ENCODE measurements at places on chromosomes 6 and 20. TPM values are rescaled to one million over a fixed set of nuclear protein-coding genes. Genes with fewer than 3 reads are reported as not detected.

BPIFA3 gene
- 7.7 TPM for total RNA-seq

MAP3K5 gene
- total RNA-seq, result 65.7 TPM

PRRT1 gene
- 0.64 TPM for total RNA-seq

VIP gene
- not detected for total RNA-seq

VSTM2L gene
- total RNA-seq, result 69.5 TPM

DPPA5 gene
- total RNA-seq, result 4.1 TPM

NOTCH4 gene
- total RNA-seq, result 14.6 TPM

BFSP1 gene
- 0.27 TPM for total RNA-seq

HSPA1B gene
- 360 TPM for total RNA-seq

GGTLC1 gene
- not detected for total RNA-seq

TP53TG5 gene
- total RNA-seq, result not detected

ECT2L gene
- not detected for total RNA-seq

BTNL2 gene
- total RNA-seq, result not detected

TFAP2D gene
- total RNA-seq, result not detected

ANGPT4 gene
- total RNA-seq, result 1.2 TPM

KCNK15 gene
- 16.1 TPM for total RNA-seq

DNA sequence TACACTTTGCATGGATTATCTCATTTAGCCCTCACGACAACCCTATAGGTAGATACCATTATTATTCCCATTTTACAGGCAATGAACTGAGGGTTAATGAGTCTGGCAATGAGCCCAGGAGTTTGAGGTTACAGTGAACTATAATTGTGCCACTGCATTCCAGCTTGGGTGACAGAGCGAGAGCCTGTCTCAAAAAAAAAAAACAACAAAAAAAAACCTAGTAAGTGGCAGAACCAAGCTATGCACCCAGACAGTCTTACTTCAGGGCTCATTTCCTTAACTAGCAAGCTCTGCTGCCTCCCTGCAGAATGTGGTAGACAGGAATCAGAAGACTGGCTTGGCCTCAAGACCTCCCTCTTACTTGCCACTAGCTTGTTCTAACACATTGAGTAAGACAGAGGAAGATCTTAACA, 71.9 kb upstream of the RREB1 start:
- DNase-seq, result no peak

DNA sequence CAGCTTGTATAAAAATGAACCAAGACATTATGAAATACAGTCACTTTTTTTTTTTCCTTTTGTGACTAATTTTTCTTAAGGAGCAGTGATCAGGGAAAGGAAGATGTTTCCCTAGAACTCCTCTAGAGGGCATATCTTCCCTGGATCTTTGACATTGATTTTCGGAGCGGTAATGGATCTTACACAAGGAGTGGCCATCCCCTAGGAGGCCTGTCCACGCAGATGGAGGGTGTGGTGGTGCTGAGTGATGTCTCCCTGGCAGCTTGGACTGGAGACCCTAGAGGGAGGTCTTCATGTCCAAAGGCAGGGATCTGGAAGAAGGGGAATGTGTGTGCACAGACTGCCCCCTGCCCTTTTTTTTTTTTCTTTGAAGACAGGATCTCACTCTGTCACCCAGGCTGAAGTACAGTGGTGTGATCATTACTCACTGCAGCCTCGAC, 7.0 kb upstream of the KIFC1 start:
- DNase-seq, result no peak

DNA sequence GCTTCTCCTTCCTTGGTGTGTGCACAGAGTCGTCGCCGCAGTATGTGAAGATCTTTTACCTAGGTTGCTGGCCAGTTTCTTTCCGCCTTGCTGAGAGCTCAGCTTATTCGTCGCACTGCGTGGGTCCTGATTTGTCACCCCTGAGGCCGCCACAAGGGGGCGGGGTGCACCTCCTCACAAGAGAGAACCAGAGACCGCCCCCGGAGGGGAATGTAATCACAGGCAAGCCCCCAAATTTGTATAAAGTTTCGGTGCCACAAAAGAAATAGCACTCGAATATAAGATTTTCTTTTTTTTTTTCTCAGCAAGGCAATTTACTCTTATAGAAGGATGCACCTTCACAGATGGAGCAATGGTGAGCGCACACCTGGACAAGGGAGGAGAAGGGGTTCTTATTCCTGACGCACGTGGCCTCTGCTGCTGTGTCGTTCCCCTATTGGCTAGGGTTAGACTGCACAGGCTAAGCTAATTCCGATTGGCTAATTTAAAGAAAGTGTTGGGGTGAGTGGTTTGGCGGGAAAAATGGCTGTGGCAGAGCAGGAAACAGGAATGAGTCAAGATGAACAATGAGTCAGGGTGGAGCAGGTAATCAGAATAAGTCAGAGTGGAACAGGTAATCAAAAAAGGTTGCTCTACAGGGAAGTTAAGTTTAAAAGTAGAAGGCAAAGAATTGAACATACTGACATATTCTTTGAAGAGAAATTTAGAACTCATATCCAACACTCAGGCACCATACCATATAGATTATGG, 19.5 kb downstream of the NCOA3 start:
- no peak for DNase-seq

DNA sequence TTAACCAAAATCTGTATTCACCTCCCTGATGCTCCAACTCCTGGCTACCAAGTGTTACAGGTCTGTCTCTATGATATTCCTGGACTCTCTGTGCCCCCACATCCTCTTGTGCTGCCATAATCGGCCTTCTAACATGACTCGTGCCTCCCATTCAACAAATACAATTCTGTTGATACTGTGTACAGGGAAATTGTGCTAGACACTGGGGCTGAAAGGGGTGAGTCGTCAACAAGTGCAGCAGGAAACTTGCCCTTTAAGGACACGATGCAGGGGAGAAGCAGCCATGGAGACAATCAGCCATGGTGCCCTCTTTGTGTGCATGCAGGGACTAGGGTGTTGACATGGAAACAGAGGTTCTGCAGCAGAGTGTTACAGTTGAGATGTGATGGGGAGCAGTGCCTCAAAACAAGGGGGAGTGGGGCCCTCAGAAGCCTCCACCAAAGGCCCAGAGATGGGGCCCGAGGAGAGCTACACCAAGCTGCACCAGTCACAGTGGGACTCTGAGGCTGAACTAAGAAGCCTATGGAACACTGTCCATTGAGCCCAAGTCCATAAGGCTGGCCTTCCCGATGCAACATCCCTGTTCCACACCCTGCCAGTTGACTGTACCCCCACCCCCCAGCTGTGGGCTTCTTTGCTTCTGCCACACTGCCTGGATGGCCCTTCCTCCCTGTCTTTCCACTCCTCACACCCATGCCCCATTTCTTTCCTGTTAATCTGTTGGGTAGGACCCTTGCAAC, 3.1 kb downstream of the PCED1A start:
- no peak for DNase-seq

DNA sequence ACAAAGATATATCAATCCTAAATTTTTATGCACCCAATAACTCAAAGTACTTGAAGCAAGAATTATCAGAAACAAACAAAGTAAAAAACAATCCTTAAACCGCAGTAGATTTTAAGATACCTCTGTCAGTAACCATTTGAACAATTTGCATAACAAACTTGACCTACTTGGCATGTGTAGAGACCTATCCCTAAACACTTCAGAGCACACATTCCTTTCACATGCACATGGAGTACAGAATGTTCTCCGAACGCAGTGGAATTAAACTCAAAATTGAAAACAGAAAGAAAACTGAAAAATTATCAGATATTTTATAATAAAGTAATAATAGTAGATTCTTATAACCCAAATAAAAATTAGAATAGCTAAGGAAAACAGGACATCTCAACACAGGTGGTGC, 162.6 kb upstream of the THBS2 start:
- DNase-seq, result no peak

GRCh38 chr6:112116221-112116620, 28.8 kb downstream of the FAM229B start:
- no peak for DNase-seq

GRCh38 chr6:123904228-123904627, 100.6 kb downstream of the NKAIN2 start:
- no peak for DNase-seq

DNA sequence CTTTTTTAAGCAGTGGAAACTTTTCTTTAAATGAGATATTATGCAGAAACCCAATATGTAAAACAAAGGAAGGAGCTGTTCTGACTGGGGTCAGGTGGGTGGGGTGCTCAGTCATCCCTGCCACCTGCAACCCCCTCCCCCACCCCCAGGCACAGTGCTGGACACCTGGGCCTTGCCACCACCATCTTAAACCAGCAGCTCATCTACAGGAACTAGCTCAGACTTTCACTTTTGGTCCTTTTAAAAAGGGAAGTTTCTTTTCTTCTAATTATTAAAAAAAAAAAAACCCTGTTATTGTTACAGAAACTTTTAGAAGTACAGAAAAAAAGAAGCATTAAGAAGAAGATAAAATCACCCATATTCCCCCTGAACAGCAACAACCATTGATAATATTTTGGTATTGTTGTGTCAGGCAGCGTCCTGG, 37.1 kb downstream of the PPP1R16B start:
- DNase-seq, result no peak

- no peak for DNase-seq
Measured at GRCh38 chr6:22975079-22975478, 405.7 kb downstream of the HDGFL1 start.

DNA sequence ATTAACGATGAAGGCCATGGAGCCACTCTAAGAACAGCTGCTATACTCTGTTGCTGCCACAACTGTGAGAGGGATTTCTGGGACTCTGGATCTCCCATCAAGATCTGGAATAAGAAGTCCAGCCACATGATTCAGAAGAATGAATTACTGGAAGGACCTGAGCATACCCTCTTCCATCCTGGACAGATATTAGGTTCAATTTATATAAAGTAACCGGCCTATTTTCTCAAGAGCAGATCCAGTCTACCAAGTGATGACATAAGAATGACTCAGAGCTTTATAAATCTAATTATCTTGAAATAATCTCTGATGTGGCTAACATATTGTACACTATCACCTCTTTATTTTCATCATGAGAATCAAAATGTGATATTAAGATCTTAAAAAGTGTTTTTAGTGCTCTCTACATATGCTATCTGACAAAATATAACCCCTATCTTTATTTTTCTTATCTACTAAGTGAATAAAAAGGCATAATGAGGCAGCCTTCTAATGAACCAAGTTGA, 45.1 kb downstream of the COL9A1 start:
- no peak for DNase-seq

- no peak for DNase-seq
Measured at GRCh38 chr20:14707026-14707680, 369.7 kb upstream of the FLRT3 start.

- DNase-seq, result no peak
Measured at GRCh38 chr6:14270925-14271788, 153.6 kb downstream of the CD83 start.

DNA sequence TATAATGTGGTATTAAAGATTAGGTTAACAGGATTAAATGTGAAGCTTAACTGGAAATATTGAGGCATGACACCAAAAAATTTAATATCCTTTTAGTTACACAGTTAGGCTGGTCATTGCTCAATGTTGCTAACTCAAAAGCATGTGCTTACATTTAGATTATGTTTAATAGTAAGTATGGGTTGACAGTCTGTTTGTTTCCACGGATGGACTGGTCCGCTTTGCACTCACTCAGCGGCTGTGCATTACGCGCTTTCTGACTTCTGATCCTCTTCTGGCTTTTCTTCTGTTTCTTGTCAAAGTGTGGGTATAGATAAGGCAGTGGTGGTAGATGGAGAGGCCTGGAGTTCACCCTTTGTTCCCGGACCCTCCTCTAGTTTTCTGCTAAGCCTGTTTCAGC, 174.9 kb downstream of the RIMS1 start:
- DNase-seq, result no peak

- no peak for DNase-seq
Measured at GRCh38 chr20:43205699-43206098, 16.0 kb upstream of the PTPRT start.

DNA sequence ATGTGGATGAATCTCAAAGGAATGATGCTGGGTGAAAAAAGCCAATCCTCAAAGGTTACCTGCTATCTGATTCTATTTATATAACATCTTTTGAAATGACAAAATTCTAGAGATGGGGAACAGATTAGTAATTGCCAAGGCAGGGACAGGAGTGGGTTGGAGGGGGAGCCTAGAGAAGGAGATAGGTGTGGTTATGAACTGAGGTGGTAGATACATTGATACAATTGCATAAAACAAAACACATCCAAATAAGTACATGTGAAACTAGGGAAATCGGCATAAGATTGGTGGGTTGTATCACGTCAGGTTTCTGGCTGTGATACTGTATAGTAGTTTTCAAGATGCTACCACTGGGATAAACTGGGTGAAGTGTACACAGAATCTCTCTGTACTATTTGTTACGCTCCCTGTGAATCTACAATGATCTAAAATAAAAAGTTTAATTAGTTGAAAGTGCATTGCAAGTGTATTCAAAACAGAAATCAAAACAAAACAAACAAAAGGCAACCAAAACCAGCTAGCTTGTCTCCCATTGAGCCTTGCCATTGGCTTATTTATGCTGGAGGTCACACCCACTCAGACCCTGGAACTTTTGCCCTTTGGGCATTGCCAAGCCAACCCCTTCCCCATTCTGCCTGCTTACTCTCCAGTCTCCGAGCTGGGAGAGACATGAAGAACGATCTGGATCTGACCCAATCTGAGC, 27.8 kb downstream of the PPP1R16B start:
- DNase-seq, result no peak

- DNase-seq, result no peak
Measured at GRCh38 chr20:4821590-4821989, 99.9 kb downstream of the PRND start.

DNA sequence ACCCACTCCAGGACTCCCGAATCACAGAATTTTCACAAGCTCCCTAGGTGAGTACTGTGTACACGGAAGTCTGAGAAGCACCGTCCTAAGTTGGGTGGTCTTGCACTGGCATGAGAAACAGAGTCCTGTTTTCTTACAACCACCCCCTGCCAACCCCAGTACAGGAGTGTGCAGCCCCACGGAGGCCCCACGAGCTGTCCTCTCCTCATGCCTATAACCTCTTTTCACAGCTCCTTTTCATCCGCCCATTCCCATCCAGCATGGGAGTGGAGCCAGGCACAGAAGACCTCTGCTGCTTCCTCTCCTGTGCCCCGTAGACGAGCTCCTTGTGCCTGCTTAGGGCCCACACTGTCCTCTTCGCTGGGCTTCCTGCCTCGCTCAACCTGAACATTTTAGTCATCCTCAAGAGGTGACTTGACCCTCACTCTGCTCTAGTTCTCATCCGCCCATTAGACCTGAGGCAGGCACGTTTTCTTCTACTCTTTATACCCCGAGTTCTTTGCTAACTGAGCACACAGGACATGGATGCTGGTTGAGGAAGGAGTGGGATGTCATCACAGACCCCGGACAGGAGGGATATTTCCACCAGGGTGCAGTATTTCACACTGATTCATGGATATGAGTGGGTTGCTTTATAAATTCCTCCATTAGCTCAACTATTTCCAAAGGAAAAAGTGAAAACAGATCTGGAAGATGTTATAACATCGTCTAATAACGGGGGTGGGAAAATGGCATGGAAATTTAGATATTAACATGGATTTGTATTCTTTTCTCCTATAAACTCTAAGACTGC, 160.5 kb downstream of the TTLL2 start:
- DNase-seq, result no peak

GRCh38 chr6:7204726-7205125, 97.0 kb downstream of the RREB1 start:
- DNase-seq, result no peak

- no peak for DNase-seq
Measured at GRCh38 chr6:82237013-82237412, 10.5 kb downstream of the IBTK start.

- DNase-seq, result no peak
Measured at GRCh38 chr20:53284696-53285095, 308.9 kb downstream of the ZNF217 start.

Data from prostate gland (tissue), 2 donors.